ENCODE measurements at places on chromosomes 6 and 20. TPM values are rescaled to one million over a fixed set of nuclear protein-coding genes. Genes with fewer than 3 reads are reported as not detected.

DNA sequence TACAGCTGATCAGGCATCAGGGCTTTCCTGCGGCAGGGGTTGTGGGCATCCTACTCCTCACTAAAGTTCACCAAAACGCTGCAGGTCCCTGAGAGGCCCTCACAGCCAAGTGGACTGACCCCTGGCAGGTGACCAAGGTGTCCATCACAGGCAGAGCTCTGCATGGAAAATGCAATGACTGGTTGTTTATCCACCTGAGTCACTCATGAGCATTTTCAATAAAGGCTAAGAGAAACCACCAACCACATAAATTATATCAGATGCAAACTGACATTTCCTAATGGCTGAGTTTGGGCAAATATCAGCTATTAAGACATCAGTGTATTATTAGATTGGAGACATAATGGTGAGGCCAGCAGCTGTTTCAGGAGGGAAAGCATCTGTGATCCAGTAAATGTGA is 152.7 kb upstream of the SYNDIG1 start:
- DNase-seq, result peak; percentile 91

DNA sequence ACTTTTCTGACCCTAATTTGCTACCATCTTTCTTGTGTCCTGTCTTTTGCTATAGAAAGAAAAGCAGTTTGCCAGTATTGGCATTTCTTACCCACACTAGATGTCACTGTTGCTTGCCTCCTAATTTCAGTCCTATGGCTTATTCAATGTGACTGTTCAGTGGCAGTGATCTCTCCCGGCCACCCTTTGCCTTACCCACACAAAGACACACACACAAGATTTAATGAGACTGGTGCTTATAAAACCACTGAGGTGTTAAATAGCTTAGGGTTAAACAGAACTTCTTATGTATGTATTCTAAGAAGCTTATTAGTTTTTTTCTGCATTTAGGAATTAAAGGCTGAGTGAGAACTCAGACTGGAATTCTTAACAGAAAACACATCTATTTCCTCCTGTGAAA is 233.6 kb upstream of the ASCC3 start:
- peak; percentile 4 for DNase-seq

DNA sequence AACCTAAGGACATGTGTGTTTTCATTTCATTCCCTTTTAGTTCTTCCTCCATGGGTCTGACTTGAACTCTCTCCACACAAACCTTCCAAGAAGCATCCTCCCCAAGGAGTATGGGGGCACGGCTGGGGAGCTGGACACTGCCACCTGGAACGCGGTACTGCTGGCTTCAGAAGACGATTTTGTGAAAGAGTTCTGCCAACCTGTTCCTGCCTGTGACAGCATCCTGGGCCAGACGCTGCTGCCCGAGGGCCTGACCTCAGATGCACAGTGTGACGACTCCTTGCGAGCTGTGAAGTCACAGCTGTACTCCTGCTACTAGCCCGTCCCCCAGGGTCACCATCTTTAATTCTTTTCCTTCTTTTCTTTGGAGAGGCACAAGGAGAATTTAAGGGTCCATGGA is 13.5 kb downstream of the TTPAL start:
- DNase-seq, result no peak

DNA sequence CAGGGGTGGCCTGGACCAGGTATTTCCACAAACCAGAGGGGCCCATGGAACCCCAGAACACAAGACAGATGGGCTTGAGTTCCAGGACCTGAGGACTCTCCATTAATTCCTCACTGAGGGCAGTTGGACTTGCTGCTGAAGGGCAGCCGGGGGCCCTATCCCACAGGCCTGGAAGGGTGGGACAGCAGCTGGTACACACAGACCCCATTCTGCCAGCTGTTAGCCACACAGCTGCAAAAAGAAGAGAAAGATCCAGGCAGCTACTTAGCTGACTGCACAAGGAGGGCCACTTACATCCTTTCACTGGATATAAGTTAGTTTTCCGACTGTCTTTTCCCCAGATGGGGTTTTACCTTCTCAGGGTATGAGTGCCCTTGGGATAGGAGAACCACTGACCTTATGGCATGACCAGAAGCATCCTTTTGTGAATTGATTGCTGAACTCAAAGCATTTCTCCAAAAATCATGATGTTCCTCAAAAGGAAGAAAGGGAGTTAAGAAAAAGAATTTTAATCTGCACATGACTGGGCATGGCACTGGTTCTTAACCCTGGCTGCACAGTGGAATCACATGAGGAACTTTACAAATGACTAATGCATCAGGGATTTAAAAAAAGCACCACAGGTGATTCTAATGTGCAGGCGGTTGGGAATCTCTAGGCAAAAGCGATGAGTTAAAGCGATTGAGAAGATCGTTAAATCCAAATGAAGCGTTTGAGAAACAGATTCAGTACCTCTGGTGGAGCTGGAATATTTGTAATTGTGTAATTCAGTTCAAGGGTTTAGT is 199.4 kb downstream of the TFAP2A start:
- no peak for DNase-seq

DNA sequence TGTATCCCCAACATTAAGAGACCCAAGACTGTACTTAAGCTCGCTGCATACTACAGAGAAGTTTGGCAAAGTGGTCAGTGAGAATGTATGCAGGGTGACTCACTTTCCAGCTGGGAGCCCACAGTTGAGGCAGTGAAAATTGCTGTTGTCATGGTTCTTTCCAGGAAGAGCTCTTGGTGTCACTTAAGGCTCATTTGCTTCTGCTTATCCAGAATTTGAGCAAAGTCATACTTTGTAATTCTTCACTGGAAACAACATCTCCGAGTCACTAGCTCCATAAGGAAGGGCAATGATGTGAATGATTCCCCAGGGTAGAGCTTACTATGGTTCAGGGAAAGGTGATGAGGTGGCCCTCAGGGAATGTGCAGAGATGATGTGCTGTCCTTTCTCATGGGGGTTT is 65.4 kb upstream of the FBXL4 start:
- DNase-seq, result peak; percentile 71

- DNase-seq, result peak; percentile 73
These were observed 21.9 kb upstream of the CD2AP start for GRCh38 chr6:47455533-47456209.

DNA sequence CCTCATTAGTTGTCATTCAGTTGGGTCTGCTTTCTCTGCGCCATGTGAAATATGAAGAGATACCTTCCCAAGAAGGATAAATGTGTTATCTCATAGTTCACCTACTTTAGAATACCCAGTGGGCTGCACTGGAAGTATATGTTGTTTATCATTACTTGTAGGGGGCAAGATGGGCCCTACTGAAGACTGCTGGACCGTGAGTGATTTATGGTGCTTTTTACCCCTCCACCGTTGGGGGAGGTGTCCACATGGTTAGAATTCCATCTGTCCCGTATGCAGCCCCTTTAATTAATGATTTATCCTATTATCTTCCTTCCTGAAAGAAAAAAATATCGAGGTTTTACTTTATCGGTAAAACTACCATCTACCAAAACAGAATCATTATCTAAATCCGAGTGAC is 97.0 kb downstream of the TSHZ2 start:
- DNase-seq, result no peak

DNA sequence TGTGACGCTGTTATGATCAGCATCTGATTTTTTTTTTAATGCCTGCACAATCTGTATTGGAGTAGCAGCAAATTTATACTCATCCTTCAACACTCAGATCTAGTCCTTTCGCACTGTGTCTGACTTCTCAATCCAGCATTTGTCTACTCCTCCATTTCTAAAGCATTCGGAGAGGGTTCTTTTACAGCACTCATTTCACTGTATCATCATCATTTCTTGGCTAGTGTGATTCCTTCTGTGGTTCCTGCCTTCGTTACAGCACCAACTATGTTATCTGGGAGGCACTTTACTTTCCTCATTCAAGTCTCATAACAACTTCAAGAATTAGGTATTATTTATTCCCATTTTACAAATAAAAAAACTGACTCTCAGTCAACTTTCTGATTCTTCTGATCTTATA is 18.0 kb downstream of the NUDT3 start:
- no peak for DNase-seq

DNA sequence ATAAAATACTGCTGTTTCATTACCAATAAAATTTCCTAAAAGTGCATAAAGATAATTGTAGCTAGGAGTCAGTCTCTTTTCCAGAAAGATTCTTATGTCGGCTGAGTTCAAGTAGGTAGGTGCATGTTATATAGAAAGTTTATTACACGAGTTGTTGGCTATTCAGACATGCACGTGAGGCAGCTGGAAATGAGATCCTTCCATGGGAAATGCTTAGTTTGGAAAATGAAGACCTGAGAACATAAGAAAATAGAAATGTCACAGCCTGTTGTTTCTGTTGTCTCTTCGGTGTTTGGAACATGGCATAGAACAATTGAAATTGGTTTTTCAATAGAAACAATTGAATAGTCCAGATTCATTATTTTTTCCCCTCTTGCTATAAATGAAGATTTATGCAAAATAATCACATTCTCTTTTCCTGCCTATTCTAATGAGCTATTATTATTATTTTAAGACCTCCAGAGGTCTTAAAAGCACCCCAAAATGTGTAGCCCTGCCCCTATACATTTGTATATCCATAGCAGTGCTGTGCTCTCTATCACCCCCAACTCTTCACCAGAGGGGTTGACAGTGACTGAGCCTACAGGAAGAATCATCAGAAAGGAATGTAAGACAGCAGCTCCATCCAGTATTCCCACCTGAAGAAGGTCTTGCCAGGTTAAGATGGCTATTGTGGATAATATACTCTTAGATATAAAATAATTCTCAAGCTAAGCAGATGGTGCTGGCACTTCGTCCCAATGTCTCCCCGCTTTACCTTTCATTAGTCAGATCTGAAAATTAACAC is 82.2 kb downstream of the ZDHHC14 start:
- peak; percentile 14 for DNase-seq

DNA sequence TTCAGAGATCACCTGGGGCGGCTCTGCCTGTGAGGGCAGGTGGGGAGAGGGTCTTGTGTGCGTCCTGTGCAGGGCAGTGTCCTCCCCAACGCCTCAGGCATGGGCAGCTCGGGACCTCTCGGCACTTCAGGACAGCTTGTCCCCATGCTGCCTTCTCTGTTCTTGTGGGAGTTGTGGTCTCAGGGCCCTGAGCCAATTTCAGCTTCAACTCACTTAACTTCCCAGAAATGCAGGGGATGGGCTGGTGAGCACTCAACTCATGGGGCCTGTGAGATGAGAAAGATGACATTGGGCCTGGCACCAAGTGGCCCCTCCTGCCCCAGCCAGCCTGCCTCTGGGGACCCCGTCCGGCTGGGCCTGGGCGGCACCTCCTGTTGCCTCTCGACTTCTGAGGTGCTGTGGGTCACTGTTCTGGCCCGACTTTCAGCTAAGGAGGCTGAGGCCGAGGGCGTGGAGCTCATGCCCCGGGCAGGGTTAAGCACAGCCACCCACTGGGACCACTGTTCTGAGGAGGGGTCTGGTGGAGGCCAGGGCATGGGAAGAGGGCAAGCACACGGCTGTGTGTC is 6.7 kb downstream of the RGS19 start:
- no peak for DNase-seq

Gene NKX2-2
- total RNA-seq, result not detected

Gene ADAM33
- not detected for total RNA-seq

Gene RAET1E
- total RNA-seq, result not detected

Gene PTPRK
- 89.3 TPM for total RNA-seq

Data from PC-9 (cell line).